ENCODE measurements at places on chromosomes 3 and 15.

DNA sequence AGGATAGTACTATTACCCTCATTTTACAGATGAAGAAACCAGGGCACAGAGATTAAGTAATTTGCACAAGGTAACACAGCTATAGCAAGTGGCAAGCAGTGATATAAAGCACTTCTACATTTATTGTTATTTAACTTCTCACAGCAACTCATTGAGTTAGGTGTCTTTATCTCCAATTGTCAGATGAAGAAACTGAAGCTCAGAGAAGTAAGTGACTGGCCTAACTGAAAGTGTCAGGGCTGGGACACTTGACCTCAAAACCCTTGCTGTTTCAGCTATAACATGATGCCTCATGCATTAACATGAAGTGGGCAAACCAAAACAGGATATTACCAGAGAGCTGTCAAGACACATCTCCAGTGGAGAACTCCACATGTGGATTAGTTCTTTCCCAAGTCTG is 65.8 kb upstream of the LEKR1 start:
- DNase-seq, result no peak

GRCh38 chr15:88243895-88244787 is 12.4 kb downstream of the NTRK3 start:
- DNase-seq, result peak; percentile 51

DNA sequence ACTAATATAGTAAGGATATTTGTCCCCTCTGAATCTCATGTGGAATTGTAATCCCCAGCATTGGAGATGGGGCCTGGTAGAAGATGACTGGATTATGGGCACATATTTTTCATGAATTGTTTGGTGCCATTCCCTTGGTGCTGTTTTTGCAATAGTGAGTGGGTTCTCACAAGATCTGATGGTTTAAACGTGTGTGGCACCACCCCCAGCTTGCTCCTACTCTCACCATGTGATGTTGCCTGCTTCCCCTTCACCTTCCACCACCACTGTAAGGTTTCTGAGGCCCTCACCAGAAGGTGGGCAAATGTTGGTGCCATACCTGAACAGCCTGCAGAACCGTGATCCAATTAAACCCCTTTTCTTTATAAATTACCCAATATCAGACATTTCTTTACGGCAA is 28.1 kb upstream of the SERPINI2 start:
- no peak for DNase-seq

DNA sequence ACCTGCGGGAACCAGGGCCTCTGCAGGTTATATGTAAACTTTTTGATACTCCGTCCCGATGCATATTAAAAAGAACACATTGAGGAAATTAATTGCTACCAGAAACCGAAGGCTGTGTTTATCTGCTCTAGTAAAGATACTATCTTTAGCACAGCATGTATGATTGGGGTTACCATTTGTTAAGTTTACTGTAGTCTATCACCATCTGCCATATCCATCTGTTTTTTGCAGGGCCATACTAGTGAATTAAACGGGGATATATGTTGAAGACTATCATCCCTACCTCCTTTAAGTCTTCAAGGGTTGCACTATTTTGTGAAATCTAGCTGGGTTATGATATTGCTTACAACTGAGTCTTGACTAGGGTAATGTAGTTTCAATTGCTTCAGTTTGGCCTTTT is 597.0 kb downstream of the SQOR start:
- no peak for DNase-seq

DNA sequence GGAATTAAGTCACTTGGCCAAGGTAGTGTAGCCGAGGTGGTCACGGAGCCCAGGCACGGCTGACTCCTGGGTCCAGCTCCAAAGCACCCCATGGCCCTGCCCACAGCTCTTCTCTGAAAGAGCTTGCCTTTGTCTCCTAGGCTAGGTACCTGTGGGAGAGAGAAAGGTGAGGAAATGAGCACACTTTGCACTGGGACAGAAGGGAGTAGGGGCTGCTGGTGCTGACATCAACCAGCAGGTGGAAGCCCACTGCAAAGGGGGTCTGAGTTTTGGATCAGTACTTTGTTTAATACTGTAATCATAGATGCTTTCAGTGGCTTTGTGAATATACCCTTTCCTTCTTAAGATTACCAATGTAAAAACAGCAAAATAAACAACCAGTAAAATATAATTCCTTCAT is 128.3 kb upstream of the EIF1B start:
- DNase-seq, result no peak

GRCh38 chr15:27527490-27528067 is 556.6 kb downstream of the GABRG3 start:
- DNase-seq, result no peak

DNA sequence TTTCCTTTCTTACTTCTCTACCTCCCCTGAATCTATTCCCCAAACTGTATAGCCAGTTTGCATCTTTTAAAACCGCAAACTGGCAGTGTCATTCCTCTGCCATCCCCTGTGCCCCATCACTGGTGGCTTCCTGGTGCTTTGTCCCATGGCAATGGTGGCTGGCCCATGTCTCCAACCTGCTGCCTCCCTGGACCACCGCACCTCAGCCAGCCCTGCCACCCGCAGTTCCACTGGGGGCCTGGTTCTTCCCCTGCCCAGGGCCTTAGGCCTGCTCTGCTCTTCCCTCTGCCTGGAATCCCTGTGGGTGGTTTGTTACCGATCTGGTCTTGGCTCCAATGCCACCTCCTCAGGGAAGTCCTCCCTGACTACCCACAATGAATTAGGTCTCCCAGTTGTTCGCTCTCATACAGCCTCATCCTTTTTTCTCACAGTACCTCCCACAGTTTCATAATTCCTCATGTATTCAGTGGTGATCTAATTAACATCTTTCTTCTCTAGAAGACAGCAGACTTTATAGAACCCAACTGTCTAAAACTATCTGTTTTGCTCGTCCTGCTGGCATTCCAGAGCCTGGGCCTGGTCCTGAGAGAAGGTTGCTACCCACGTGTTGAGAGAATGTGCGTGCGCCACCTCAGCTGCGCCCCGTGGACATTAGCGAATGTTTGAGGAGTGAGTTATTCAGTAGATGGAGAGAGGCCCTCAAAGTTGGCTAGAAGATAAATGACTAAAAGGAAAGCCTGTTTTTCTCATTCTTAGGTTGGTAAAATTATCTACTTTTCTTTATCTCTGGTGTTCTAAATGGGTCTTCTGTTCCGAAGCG is 130.1 kb downstream of the DNAJB8 start:
- DNase-seq, result no peak

GRCh38 chr3:185737020-185737419 is 87.8 kb downstream of the IGF2BP2 start:
- no peak for DNase-seq

DNA sequence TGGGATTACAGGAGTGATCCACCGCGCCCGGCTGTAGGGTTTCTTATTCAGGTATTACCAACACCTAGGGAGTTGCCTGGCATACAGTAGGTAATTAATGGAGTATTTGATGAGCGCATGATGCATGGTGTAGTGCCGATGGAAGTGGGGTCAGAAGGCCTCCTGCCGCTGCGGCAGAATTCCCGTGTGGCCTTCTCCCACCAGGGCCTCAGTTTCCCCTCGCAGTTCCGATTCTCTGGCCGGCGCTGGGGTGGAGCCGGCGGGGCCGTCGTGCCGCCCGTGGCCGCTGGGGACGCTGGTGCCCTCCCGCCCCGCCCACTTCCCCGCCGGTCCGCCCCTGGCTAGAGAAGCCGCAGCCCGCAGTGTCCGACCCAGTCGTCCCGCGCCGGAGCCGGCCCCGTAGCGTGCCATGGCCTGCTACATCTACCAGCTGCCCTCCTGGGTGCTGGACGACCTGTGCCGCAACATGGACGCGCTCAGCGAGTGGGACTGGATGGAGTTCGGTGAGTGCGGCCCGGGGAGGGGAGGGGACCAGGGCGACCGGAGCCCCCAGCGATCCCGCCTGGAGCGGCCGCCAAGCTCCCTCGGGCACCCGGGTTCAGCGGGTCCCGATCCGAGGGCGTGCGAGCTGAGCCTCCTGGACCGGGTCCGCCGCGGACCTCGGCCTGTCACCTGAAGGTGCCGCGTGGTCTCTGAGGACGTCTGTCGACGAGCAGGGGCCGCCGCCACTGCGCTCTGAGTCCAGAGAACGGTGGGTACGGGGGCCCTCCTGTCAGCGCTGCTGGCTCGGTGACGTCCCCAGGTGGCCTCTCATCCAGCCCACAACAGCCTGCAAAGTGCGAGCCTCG is at the start of gene IRAK2:
Gene IRAK2 (plus strand): TSS at position 374 of the 848 bp plus-strand sequence. CDS start 36 bp downstream, at position 410.
- DNase-seq, result peak; percentile 71

DNA sequence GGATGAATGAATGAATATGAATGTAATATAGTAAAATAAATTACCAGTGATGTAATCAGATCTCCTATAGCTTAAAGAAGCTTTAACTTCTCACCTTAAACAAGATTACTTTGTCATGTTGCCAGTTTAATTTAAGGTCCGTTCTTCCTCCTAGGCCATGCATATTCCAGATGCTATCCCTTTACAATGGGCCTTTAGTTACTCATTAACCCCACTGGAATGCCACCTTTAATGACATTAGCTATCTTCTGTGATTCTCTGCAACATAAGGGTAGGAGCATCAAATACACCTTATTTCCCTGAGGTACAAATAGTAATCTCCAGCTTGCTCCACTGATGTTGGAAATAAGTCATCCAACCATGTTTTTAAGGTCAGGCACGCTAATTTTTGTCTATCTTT is 63.0 kb upstream of the TIMP4 start:
- DNase-seq, result no peak

DNA sequence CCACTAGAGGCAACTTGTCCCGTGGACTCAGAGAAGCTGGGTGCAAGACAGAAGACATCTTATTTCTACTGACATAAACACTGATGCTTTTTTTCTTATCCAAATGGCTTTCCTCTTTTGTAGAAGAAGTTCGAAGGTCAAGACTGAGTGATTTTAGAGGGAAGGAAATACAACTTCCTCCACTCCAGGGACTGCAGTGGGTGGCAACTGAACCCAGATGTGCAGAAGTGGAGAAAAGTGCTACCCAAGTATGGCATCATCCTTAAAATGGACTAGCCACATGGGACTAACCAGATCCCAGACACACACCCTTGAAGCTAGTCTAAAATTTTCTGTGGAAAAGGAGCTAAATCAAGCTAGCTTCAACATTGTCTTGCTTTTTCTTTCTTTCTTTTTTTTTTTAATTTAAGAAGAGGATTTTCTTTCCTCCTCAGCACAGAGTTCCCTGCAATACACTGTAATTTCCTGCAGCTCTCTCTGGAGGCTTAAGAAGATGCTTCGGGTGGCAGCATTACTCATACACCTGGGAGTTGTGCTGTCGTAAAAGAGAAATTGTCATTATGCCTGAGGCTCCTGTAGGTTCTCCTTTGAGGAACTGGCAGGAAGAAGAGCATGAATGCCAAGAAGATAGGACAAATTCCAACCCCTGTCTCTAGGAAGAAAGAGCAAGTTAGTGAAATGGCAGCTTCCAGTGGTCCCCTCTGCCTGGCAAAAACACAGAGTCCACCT is 3.8 kb upstream of the FRMD4B start:
- no peak for DNase-seq

- no peak for DNase-seq
Observed at GRCh38 chr15:76941636-76942035, 10.1 kb downstream of the RCN2 start.

- DNase-seq, result no peak
Observed at GRCh38 chr15:25770618-25771337, 92.3 kb downstream of the ATP10A start.

DNA sequence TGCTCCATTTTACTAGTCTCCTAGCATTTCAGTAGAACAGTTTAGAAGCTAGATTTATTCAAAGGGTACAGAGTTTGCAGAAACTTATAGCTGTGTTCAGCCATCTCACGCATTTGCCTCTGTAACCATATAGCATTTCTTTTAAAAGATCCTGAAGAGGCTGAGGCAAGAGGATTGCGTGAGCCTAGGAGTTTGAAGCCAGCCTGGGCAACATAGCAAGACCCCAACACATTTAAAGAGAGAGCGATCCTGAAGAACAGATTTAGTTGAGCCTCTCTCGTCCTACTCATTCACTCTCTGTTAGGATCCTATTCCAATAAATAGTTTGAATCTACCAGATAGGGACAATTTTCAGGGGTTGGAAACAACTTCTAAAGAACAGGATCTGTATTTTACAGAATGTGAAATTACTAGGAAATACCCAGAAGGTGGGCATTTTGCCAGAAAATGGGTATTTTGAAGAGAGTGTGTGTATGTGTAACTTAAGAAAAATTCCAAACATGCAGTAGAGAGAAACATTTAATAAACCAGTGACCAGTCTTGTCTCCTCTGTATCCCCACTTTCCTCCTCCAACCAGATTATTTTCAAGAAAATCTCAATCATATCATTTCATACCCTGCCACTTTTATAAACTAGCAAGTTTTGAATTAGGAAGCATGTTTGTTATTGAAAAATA is 4.5 kb downstream of the EIF3J start:
- DNase-seq, result no peak

DNA sequence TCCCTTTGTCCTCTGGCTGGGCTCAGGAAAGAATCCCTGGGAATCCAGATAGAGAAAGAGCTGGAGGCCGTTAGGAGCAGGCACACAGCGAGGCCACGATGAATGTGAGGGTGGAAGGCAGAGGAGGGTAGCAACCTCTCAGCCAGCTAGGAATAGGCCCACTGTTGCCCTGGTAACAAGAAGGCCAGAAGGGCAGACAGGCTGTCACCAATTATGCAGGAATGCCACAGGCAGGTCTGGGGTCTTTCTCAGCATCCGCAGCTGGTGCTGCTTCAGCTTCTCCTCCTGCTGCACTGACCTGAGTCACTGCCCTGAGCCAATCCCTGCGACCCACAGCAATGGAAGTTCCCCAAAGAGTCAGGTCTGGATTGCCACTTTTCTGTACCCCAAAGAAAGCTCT is 62.8 kb upstream of the C3orf80 start:
- DNase-seq, result peak; percentile 9

DNA sequence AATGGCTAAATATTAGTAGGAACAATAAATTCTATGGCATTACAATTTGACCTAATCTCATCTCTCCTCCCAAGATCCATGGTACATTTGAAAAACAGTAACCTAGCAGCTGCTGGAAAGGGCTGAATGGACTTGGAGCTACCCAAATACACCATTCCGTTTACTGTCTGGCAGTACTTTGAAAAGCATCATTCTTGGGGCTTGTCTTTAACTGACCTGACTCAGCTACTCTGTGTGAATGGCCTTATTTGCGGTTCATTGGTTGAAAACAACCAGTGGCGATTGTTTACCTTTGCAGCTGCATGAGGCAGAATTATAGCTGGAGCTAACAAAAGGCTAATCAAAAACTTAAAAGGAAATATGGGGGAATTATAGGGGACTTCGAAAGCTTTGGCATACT is 311.2 kb upstream of the MCTP2 start:
- no peak for DNase-seq

Measured in endothelial cell (in vitro differentiated cells).